ENCODE measurements at places on chromosomes 2 and 18.

- no peak for DNase-seq
These were observed 171.6 kb upstream of the TNP1 start for GRCh38 chr2:217031445-217031844.

DNA sequence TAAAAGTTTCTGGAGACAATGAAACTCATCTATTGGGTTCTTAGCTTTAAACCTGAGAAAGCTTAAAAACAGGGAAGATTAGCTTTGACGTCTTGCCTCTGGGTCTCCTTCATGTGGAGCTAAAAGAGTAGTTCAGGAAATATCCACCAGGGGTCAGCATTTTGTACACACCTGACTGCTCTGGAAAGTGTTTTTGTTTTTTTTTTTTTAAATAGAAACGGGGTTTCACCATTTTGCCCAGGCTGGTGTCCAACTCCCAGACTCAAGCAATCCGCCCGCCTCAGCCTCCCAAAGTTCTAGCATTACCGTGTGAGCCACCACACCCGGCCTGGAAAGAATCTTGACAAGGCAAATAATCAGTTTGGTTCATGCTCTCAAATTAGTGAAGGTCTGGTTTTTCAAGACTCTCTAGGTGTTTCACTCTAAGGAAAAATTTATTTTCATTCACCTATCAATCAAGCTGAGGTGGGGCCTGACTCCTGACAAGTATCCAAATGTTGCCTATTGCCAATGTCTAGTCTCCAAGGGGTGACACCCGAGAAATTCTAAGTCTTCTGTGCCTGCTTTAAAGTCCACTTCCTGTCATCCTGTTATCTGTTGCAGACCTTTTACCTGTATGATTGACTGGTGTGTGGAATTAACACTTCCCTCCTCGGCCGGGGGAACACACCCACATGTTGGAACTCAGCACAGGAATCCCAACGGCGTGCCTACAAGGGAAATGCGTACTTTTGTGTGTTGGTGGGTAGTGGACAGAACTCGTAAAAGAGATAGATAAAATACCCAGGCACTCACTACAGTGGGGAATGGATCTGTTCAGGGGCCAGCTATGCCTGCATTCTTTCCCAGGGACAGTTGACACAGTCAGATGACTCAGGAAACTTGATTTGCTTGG is 11.3 kb downstream of the IL1RN start:
- DNase-seq = peak; percentile 72

DNA sequence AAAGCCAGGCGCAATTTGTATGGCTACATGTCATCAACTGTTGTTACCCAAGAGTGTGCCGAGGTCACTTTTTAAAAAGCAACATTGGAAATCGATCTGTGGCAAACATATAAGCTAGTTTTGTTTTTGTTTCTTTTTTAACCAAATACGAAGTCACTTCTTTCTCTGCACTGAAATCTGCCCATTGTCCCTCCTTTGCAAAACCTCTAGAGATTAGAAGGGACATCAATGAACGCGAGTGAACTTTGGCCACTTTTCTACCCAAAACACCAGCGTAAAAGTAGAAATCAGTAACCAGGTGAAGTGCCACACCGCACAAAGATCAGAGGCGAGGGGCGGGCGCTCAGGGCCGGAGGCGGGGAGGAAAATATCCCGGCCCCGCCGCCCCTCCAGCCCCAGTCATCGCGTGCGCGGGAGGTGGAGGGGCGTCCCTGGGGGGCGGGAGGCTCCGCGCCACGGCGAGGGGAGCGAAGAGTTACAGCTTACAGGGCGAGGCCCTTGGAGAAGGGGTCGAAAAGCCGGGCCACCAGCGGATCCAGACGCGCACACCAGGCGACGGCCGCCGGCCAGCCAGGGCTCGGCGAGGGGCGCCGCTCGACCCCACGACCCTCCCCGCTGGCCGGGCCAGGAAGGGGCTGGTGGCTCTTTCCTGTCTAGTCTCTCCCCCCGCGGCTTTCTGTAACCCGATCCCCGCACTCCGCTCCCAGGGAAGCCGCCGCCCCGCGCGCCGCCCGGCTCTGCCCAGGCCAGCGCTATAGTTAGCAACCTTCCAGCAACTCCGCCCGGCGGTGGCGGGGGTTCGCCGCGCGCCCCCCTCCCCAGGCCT is 993 bp downstream of the RBMS1 start:
- DNase-seq = peak; percentile 86

DNA sequence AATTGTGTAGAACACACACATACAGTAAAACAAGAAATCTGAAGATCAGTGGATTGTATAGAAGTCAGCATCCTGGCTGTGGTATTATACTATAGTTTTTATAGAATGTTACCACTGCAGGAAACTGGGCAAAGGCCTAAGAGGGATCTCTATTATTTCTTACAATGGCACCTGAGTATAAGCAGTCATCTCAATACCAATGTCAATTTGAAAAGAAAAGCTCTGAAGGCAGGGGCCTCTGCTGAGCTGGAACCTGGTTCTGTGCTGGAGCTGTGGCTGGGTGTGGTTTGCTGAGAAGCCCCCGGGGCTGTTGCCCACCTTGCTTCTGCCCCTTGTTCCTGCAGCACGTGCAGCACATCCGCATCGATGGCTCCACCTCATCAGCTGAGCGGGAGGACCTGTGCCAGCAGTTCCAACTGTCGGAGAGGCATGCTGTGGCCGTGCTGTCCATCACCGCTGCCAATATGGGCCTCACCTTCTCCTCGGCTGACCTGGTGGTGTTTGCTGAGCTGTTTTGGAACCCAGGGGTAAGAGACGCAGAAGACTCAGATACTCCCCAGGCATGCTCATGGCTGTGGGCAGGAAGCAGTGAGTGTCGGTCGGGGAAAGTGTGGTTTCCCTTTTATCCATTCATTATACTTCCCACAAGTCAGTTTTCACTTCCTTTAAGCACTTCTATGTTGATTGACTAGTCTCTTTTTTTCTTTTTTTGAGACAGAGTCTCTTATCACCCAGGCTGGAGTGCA is 23.5 kb upstream of the RPL37A start:
- DNase-seq = no peak

- no peak for DNase-seq
These were observed 43.7 kb upstream of the FOSL2 start for GRCh38 chr2:28348921-28349320.

GRCh38 chr2:98917031-98917471 is 19.0 kb downstream of the CRACDL start:
- DNase-seq = no peak

- DNase-seq = no peak
These were observed 144.1 kb upstream of the STK17B start for GRCh38 chr2:196315388-196316049.

- DNase-seq = no peak
These were observed 11.2 kb downstream of the PMAIP1 start for GRCh38 chr18:59910967-59911366.

GRCh38 chr2:43388371-43388770 is 162.0 kb upstream of the ZFP36L2 start:
- no peak for DNase-seq

GRCh38 chr2:120177973-120178372 is 45.2 kb downstream of the TMEM185B start:
- no peak for DNase-seq

DNA sequence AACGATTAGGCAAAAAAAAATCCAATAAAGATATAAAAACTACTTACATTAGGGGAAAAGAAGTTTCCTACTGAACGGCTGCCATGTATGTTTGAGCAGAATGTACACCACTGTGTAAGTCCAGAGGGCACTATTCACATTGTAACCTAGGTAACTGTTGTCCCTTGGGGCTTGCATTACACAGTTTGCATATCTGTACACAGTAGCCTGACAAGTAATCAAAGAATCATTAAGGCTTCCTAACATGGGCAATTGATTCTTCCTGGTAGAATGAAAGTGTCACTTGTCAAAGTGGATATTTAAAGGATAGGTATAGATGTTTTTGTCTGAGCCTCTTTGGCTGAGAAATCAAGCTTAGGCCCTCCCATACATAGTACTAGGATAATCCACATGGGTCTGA is 39.1 kb downstream of the PLEK start:
- no peak for DNase-seq

DNA sequence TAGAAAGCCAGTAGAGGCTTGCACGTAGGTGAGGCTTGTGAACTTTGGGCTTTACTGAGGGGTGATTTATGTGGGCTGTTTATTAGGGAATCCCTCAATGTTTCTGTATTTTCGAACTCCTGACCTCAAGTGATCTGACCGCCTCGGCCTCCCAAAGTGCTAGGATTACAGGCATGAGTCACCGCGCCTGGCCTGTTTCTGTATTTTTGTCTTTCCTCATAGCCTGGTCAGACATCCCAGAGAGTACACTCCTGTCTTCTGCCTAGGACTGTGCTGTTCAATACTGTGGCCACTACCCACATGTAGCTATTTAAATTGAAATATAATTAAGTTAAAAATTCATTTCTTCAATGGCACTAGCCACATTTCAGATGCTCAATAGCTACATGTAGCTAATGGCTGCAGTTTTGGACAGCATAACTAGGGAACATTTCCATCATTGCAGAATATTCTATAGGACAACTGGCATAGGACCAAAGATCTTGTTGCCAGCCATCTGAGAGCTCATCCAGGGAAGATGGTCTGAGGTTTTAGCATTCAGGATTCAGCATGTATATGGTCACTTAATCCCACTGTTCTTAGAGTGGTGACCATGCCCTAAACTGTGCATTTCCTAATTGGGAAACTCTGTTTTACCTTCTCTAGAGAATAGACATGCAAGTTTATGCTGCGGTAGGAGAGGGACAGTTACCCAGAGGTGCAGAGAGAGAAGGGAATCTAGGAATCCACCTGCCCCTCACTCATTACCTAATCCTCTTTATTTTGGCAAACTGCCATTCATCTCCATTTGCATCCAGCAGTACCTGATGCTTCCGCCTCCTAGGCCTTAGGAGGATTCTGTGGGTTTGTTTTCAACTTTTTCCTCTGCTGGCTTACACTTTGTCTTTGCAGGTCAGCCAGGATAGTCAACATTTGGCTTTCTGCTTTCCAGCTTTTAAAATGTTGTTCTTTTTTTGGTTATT is 64.4 kb downstream of the LCLAT1 start:
- DNase-seq = no peak

DNA sequence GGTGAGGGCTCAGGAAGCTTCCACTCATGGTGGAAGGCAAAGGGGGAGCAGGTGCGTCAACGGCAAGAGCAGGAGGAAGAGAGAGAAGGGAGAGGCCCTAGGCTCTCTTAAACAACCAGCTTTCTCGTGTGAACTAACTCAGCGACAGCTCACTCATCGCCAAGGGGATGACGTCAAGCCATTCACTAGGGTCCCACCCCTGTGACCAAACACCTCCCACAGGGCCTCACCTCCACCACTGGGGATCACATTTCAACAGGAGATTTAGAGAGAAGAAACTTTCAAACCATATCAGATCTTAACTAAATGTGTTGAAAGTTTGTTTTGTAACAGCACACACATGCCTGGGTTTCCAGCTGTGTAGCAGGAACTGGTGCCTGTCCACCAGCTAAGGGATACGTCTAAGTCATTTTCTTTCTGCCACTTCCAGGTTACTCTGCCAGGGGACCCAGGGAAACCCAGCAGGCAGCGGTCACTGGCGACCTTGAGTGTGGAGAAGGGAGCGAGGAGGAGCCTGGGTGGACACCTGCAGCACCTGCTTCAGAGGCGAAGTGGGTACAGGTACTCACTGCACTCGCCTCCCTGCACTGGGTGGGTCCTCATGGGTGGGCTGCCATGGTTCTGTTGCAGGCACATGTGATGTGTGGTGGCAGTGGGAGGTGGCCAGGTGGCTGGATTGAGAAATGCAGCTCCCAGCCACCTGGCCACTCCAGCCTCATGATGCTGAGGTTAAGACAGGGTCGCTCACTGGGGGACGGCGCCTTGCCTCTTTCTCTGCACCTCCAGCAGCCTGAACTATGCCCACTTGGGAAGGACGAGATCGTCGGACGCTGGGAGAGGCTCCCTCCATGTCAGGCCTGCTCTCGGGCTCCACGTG is 8.4 kb upstream of the GPC1 start:
- no peak for DNase-seq

DNA sequence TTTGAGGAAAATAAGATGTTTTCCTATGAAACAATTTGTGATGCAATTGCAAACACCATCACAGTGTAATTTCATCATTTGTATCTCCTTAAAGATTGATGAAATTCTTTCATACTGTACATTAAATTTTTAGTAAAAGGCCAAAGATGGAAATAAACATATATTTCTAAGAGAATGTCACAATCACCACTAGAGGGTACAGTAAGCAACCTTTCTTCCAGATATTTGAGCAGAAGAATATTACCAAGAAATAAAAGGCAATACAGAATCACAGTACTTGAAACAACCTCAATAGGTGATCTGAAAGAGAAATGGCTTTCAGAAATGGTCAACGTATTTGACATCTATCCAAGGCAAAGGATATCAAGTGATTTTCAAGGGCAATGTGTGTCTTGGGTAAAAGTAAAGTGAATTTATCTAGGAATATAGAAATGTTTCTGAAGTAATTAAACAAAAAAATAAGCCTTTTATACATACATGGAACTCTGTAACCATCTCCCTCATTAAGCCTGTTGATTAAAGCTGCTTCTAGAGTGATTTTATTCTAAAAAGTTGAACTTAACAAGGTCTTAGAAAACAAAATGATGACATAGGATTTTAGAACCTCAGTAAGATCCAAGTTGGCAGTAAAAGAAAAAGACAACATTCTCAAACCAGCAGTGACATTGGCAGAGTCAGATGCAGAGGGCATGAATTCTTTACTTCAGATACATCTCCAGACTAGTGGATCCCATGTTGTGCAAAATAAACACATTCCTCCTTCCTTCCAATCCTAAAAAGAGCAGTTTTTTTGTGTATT is 90.3 kb upstream of the SESTD1 start:
- DNase-seq = no peak

GRCh38 chr2:10233131-10234012 is 69.3 kb upstream of the HPCAL1 start:
- DNase-seq = no peak

- no peak for DNase-seq
These were observed 101.3 kb downstream of the ANKRD44 start for GRCh38 chr2:197209246-197209645.

- DNase-seq = no peak
These were observed 253.8 kb downstream of the FBXO15 start for GRCh38 chr18:73893880-73894279.

- DNase-seq = no peak
These were observed 9.2 kb upstream of the SERPINB2 start for GRCh38 chr18:63878343-63878742.

DNA sequence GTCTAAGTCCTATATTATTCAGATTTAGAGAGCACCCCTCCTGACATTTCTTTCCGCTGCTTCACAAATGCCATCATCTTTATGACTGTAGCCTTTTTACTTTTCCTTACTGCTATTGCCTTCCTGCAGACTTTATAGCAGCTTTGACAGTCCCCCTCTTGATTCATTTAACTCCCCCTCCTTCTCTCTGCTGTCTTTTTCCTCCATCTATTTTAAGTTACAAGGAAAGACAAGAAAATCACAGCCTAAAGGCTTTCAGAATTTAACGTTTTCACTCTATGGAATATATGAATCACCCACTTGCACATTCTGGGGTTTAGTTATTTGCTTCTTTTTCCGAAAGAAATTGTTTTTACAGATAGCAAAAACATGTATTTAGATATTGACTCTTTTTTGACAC is 183.4 kb upstream of the SETBP1 start:
- no peak for DNase-seq

DNA sequence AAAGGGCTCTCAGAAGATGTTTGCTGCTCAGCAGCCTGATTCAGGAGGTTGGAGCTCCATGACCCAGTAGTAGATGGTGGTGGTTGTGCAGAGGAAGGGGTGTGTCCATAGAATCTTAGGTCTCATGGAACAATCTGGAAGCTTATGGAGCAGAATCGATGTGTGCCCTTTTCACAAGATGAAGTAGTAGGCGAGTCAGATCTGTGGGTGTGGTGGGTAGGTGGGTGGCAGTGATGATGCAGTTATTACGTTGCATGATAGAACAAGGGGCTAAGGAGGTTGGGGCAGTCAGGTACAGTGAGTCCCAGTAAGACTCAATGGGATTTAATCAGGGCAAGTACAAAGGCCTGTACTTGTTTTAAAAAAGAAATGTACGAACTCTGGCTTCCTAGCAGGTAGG is 9.1 kb downstream of the TET3 start:
- no peak for DNase-seq
